ENCODE measurements at places on chromosomes 3 and 15.

DNA sequence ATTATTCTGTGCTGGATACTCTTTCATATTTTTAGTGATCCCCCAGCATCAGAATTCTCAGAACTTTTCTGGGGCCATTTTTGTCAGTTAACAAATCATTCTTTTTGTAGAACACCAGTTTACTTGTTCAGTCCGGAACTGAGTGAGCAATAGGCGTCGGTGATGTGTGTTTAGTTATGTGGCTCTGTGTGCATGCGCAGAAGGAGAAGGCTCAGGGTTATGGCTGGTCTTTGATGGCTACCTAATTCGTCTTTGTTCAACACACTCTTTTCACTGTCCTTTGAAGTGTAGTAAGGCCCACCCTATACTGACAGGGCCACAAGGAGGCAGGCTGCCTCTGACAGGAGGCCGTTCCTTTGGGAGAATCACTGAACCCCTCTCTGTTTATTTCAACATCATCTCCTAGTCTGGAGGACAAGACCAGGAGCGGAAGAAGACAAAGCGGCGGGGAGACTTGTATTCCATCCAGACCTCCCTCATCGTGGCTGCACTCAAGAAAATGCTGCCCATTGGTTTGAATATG is 158.2 kb upstream of the CHRM5 start:
- no peak for DNase-seq

GRCh38 chr3:135487261-135487660 is 478.3 kb upstream of the PPP2R3A start:
- no peak for DNase-seq

DNA sequence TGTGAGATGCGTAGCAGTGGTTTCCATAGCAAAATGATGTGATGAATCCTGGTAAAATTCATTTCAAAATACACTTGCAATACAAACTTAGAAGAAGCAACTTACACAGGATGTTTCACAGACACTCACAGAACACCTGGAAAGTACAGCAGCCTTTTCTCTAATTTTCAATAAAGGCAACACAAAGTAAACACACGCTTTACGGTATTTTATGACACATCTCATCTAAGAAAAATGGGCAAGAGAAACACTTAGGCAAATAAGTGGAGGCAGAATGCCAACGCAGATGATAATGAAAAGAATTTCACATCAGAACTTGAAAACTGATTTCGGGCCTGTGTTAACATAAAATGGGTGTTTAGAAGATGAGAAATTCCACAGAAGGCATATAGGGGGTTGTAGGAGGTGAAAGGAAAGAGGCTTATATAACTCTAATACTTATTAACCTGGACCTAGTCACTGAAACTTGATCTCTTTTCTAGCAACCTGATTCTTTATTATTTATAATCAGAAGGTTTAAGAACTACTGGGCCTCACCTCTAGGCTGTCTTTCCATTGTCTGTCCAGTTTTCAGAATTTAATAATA is 25.6 kb upstream of the MAP3K13 start:
- DNase-seq = no peak

GRCh38 chr15:25247407-25248038 is 191.3 kb downstream of the UBE3A start:
- no peak for DNase-seq

Data from D341Med (cell line).